ENCODE measurements at places on chromosomes 3 and 15.

GRCh38 chr15:37014566-37014965 lies 85.8 kb downstream of the MEIS2 start:
- no peak for DNase-seq

GRCh38 chr3:45781271-45781670 lies 15.1 kb downstream of the SLC6A20 start:
- DNase-seq = no peak

DNA sequence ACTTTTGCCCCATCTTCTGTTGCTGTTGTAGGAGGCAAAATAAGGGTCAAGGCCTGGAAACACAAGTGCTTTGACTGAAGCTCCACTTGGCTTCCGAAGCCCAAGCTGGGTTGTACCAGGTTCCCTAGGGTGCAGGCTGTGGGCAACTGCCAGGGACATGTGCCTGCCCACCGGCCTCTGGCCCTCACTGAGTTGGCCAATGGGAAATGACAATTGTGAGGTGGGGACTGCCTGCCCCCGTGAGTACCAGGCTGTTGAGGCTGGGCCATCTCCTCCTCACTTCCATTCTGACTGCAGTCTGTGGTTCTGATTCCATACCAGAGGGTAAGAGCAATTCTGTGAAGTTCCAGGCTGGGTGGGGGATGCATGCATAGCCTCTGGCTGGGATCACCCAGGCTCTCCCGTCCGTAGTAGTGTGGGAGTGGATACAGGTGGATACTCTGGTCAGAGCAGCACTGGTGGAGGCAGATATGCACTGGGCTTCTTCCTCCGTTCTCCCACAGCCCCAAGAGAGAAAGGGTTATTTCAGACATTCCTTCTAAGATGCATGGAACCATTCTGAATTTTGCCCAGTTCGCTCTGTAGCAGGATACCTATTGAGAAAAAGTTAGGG lies at the start of gene ADIPOQ:
TSS of gene ADIPOQ (plus strand) at position 285 of the 613 bp plus-strand sequence. CDS start 10,349 bp downstream, outside the sequence.
- DNase-seq = no peak

- no peak for DNase-seq
Observed at GRCh38 chr15:34708422-34708821, 46.4 kb downstream of the GJD2 start.

DNA sequence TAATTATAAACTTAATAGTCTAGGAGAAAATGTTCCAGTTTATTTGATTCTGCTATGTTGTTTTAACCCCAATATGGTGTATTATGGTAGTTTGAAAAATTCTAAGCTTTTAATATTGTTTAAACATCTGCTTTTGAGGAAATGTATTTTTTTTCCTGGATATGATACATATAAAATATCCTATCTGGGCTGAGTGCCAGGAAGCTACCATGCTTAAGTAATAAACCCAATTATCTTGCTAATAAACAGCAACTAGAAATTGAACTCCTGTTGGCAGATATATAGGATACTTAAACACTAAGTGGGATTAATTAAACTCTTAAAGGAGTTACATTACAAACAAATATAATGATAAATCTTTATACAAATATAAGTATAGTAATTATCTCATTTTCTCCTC lies 293.7 kb upstream of the GRM7 start:
- DNase-seq = no peak

DNA sequence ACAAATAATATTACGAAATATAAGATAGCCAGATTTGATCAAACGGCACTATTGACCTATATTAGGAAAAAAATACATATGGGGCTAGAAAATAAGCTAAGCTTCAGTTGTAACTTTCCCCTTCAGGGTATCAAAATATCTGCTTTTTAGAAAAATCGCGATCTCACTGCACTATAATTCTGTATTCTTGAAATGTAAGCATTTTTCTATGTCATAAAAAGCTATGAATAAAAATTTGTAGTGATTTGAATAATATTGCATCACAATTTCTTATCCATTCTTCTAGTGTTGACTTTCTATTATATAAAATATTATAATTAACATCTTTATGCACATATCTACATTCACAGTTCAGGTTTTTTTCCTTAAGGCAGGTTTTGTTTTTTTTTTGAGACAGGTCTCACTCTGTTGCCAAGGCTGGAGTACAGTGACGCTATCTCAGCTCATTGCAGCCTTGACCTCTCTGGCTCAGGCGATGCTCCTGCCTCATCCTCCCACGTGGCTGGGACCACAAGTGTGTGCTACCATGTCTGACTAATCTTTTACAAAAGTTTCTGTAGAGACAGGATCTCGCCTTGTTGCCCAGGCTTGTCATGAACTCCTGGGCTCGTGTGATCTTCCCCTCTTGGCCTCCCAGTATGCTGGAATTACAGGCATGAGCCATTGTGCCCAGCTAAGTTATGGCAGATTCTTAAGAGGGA lies 21.6 kb downstream of the EMC4 start:
- DNase-seq = no peak
